Chondrocyte (in vitro differentiated cells): ENCODE measurements at places on chromosomes 2 and 18. TPM values are rescaled to one million over a fixed set of nuclear protein-coding genes. Genes with fewer than 3 reads are reported as not detected.

Gene SERPINB13
- not detected in 3 replicates for total RNA-seq

Gene FTCDNL1
- total RNA-seq = 0.34 to 1.2 TPM (median 0.65 TPM) in 3 replicates

Gene MAT2A
- 119 to 155 TPM (median 144 TPM) in 3 replicates for total RNA-seq

Gene CPLX4
- total RNA-seq = not detected in 3 replicates

Gene CFAP65
- not detected in 3 replicates for total RNA-seq

DNA sequence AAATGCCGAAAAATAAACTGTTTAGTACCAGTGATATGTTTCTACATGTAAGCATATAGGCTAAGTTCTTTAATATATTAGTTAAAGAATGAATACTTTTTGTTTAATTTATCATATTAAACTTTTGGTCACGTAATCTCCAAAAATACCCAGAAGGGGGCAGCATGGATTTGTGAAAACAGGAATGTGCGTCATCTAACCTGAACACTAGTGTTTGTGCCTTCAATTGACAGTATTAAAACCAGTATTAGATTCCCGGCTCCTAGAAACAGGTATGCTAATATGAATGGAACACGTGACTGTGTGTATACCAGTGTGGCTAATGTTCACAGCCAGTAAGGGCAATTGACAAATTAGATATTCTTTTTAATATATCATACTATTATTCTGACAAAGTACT is 51.8 kb downstream of the WDR7 start:
- no peak for DNase-seq
- no peak overlapping the region for H3K27ac ChIP-seq
- H3K4me3 ChIP-seq = no peak overlapping the region
- no peaks in the 10 kb centered on the region for H3K27me3 ChIP-seq
- H3K4me1 ChIP-seq = no peaks in the 10 kb centered on the region

DNA sequence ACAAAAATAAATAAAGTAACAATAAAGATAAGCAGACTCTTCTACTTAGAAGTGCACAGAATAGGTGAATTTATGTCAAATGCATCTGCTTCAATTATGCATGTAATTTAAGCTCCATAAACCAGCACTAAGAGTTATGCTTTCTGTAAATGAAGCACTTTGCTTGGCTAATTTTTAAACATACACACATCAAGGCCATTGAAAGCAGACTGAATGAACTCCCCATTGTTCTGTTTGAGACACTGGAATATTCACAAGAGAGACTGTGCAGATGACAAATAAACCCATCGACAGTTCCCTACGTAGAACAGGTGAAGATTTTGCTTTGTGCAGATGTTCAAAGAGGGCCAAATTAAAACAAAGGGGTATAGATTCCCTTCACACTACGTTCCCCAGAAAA is 133.4 kb downstream of the PID1 start:
- no peaks in the 10 kb centered on the region for H3K36me3 ChIP-seq
- peaks cover 12% of the 10 kb centered on the region for H3K4me1 ChIP-seq
- no peak for DNase-seq
- H3K27me3 ChIP-seq = peaks cover 3% of the 10 kb centered on the region

DNA sequence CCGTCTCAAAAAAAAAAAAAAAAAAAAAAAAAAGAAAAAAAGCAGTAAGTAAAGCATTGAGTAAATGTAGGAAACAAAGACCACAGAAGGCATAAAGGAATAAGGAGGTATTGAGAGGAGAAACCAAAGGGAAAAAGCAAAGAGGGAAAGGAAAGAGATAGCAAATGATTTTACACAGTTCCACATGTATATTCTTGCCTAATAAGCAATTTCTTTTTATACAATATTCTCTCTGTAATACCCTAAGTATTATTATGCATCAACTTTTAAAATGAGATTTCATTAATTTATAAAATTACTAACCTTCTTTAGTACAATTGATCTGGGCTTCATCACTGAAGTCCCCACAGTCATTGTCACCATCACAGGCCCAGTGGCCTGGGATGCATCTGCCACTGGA is 1180.9 kb downstream of the LRP1B start:
- H3K4me1 ChIP-seq = no peaks in the 10 kb centered on the region
- H3K4me3 ChIP-seq = no peak overlapping the region
- H3K36me3 ChIP-seq = no peaks in the 10 kb centered on the region
- DNase-seq = no peak
- no peak overlapping the region for H3K27ac ChIP-seq

- DNase-seq = no peak
- no peak overlapping the region for H3K27ac ChIP-seq
- H3K4me3 ChIP-seq = no peak overlapping the region
- no peaks in the 10 kb centered on the region for H3K4me1 ChIP-seq
Measured at GRCh38 chr2:137405496-137405895, 558.8 kb upstream of the HNMT start.

- no peak for DNase-seq
- H3K4me1 ChIP-seq = peaks cover 18% of the 10 kb centered on the region
- no peak overlapping the region for H3K4me3 ChIP-seq
- no peaks in the 10 kb centered on the region for H3K27me3 ChIP-seq
- H3K27ac ChIP-seq = no peak overlapping the region
Measured at GRCh38 chr2:20744366-20745335, 77.7 kb downstream of the GDF7 start.

DNA sequence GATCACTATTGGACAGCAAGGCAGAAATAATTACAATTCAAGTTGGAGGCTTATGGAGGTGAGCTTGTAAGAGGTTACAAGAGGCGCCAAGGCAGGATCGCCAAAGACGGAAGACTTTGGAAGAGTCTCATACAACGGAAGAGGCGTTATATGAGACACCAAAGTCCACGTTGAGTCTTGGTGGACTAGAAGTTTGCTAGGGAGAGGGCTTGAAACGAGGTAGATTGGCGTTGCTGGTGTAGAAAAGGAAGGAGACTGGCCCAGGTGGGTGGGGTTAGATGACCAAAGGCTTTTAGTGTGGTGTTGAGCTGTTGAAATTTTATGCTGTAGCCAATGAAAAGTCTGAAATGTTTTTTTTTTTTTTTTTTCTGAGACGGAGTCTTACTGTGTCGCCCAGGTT is 1.4 kb downstream of the MSH2 start:
- H3K27ac ChIP-seq = no peak overlapping the region
- peaks cover 25% of the 10 kb centered on the region for H3K4me1 ChIP-seq
- peak; percentile 30 for DNase-seq
- H3K27me3 ChIP-seq = no peaks in the 10 kb centered on the region
- peaks cover 5% of the 10 kb centered on the region for H3K36me3 ChIP-seq

DNA sequence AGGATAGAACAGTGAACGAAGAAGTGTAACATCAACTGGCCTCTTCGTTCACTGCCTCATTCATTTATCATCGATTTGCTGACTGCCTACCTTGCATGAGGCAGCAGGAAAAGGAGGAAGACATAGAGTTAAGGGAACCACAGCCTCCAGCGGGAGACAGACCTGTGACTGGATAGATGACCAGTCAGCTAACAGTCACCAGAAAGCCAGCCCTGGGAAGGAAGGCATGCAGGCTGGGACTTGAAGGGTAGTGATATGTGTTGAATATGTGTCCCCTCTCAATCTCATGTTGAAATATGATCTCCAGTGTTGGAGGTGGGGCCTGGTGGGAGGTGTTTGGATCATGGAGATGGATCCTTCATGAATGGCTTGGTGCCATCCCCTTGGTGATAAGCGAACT is 58.3 kb downstream of the CTIF start:
- no peak overlapping the region for H3K4me3 ChIP-seq
- H3K4me1 ChIP-seq = peaks cover 76% of the 10 kb centered on the region
- H3K27me3 ChIP-seq = no peaks in the 10 kb centered on the region
- no peak for DNase-seq

DNA sequence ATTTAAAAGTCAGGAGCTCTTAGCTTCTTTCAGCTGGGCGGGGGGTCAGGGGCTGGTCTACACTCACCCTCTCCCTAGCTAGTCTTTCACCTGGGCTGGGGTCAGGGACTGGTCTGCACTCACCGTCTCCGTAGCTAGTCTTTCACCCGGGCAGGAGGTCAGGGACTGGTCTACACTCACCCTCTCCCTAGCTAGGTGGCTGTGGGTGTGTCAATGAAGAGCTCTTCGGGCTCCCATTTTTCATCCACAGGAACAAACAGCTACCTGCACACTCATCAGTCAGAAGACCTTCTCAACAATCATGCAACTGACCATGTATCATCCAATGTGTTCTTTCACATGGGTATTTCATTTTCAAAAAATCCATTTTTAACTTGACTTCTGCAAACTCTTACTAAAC is 8.0 kb downstream of the CHST10 start:
- H3K27ac ChIP-seq = no peak overlapping the region
- no peaks in the 10 kb centered on the region for H3K4me1 ChIP-seq
- H3K36me3 ChIP-seq = peaks cover 9% of the 10 kb centered on the region
- H3K27me3 ChIP-seq = no peaks in the 10 kb centered on the region

GRCh38 chr2:240248721-240249422 is 108.4 kb upstream of the OTOS start:
- no peak for DNase-seq
- H3K36me3 ChIP-seq = no peaks in the 10 kb centered on the region
- H3K4me3 ChIP-seq = no peak overlapping the region
- H3K4me1 ChIP-seq = peaks cover 32% of the 10 kb centered on the region

DNA sequence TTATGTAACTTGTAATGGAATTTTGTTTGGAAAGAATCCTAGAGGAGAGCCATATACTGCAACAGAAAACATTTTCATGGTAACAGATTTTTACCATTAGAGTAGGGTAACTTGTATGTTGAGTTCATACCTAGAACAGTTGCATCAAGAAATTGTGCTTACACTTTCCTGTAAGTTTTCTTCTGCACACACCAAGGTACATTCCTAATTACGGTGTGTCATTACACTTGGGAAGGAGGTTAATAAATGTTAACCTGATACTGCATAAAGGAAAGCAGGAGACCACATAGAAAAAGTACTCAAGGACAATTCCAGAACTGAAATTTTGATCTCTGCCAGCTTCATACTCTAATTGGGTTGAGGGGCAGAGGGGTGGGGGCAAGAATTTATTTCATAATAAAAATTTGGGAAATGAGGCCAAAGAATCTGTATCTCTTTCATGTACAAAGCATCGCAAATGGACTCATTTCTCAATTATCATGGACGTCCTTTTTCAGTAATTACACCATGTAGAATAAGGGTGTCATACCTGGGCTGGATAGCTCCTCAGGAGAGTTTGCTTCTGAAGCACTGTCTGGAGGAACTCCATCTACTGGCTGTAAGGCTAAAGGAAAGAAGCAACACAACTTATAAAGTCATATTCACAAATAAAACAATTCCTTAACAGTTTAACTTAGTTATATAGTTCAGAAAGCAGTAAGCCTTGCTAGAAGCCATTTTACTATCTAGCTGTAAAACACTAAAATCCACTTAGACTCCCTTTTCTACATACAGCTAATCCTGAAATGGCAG is 82.8 kb upstream of the GRB14 start:
- DNase-seq = no peak
- peaks cover 12% of the 10 kb centered on the region for H3K4me1 ChIP-seq
- no peak overlapping the region for H3K27ac ChIP-seq
- H3K27me3 ChIP-seq = no peaks in the 10 kb centered on the region
